ENCODE measurements at places on chromosomes 4 and X.

GRCh38 chr4:19224820-19225219, 1026.9 kb upstream of the SLIT2 start:
- no peak for DNase-seq

DNA sequence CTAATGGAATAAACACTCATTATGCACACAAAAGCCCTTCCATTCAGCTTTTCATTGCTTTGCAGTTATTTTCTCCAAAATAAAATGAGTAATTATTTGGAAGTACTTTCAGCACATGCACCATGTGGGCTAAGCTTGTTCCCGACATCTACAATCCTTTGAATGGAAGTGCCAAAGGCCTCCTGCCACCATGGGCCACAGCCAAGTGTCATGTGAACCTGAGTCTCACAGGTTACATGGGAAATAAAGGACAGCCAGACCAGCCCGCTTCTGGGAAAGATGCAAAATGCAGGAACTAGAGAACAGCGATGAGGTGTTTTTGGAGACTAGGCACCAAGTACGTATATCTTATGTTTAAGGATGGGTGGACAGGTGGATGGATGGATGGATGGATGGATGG, 181.8 kb downstream of the AFF2 start:
- DNase-seq, result no peak

DNA sequence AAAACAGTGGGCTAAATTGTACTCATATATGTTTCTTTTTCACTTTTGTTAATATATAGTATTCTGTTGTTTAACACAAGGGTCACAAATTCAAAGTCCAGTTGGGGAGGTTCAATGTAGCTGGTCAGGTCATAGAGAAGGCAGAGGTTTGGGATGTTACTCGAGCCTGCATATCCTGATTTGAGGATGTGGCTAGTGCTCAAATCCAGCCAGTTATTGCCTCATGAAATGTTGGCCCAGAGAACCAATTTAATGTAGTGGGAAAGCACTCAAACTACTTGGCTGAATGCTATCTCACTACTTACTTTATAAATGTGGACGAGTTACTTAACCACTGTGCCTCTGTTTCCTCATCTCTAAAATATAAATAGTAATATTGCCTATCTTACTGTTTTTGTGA, 12.5 kb downstream of the USO1 start:
- no peak for DNase-seq

DNA sequence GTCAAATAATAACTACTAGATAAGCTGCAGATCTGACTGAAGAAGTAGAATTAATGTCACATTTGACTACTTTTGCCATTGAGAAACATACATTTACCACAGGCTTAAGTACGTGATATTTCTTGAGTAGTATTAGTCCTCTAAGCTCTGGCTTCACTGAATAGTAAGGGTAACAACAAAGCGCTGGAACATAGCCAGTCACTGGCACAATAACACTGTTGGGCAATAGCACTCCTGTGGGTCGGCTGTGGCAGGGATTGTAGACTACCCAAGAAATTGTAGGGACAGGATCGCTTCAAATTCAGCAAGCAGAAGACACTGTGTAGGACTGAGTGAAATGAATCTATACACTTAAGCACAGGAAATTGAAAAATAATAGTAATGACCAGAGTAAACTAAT, 27.1 kb upstream of the IL15 start:
- no peak for DNase-seq

DNA sequence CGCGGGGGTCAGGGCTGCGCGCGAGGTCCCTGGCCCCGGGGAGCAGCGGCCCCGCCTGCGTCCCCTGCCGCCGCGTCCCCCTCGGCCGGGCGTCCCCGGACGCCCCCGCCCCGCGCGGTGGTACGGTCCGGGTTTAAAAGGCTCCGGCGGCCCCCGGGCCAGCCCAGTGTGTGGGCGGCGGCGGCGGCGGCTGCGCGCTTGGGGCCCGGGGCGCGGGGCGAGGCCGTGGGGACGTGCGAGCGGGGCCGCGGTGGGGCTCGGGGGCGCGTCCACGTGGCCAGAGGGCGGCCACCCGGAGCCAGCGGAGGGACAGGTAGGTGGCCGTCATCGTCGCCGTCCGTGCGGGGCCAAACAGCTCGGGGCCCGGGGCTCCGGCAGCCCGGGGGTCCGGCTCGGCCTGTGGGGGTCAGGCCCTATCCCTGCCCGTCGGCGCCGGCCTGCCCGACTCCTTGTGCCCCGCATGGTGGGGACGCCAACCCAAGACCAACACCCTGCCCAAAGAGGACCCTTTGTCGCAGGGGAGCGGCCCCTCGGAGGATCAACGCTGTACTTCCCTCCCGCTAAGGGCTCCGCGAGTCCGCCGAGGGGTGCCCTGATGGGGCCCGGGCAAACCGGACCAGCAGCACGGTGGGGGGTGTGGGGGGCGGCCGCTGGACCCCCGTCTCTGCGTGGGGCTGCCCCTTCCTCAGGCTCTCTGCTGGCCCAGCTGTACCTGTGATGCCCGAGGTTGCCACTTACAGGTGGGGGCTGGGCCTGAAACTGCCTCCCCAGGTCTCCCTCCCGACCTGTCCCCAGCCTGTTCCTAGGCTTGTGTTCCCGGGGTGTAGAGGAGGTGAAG, at the start of gene PLXNA3:
Gene PLXNA3 (plus strand): TSS at position 166 of the 838 bp plus-strand sequence. CDS start 1,903 bp downstream, outside the sequence.
- DNase-seq, result peak; percentile 41

DNA sequence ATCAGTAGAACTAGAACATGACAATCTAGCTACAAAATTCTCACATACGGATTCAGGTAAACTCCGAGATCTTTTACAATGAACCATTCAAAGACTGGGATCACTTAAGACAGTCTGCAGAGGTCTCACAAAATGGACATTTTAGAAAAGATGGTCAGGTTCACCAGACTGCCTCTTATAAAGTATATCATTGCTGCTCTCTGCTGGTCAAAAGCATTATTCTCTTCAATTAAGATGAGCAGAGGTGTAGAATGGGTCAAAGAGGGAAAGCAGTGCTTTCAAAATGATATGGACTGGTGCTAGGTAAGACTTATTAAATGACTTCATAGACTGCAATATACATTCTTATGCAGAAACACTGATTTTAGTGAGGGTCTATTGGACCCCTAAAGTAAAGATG, 434.7 kb downstream of the PACRGL start:
- no peak for DNase-seq

- no peak for DNase-seq
Observed at GRCh38 chr4:88219099-88219498, 60.7 kb upstream of the ABCG2 start.

GRCh38 chrX:97984641-97985040, 1100.9 kb downstream of the RPA4 start:
- no peak for DNase-seq

- no peak for DNase-seq
Observed at GRCh38 chr4:112340023-112340422, 42.9 kb downstream of the ALPK1 start.

DNA sequence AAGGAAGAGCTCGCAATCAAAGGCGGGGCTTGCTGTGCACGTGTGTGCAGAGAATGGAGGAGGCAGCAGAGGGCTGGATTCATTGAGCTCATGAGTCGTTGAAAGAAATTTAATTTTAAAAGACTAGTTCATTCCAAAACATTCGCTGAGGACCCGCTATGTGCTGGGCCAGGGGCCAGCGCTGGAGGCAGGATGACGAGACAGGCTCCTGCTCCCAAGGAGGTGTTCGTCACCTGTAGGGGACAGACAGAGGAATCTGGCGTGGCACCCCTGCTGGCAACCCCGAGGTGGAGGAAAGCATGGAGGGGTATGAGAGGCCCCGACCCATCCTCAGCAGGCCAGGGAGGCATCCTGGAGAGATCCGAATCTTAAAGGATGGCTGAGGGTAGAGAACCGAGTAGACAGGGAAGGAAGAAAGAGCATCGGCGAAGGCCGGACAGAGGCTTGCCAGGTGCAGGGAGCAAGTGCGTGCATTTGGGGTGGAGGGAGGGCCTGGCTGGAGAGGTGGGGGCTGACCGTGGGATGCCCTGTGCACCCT, 96.4 kb downstream of the CPZ start:
- DNase-seq, result no peak

DNA sequence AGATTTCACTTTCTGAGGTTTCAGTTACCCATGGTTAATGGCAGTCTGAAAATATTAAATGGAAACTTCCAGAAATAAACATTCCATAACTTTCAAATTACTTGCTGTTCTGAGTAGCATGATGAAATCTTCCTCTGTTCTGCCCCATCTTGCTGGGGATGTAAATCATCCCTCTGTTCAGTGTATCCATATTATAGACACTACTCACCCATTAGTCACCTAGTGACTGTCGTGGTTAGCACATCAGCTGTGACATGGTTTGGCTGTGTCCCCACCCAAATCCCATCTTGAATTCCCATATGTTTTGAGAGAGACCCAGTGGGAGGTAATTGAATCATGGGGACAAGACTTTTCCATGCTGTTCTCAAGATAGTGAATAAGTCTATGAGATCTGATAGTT, 125.5 kb upstream of the GIMD1 start:
- no peak for DNase-seq

GRCh38 chrX:11381464-11381863, 88.3 kb downstream of the AMELX start:
- DNase-seq, result no peak

DNA sequence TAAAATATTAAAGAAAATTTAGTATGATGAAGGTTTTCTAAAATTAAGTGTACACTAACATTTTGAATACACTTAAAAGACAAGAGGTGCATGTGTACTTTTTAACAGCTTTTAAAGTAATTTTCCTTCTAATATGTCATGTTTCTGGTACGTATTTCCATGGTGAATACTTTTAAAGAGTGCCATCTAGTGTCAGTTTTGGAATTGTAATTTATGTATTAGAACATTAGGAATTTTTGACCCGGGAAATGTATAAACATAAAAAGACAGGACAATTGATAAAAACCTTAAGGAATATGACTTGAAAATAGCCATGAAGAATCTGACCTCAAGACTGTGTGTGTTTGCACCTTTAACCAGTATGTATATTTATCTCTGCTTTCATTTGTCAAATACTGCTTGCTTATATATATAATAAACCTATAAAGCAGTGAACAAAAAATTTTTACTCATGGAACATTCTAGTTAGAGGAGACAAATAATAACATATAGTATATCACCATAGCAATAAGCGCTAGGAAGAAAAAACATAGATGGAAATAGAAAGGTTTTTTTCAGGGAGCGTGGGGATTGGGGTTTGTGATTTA, 7.2 kb downstream of the GSTCD start:
- DNase-seq, result no peak

DNA sequence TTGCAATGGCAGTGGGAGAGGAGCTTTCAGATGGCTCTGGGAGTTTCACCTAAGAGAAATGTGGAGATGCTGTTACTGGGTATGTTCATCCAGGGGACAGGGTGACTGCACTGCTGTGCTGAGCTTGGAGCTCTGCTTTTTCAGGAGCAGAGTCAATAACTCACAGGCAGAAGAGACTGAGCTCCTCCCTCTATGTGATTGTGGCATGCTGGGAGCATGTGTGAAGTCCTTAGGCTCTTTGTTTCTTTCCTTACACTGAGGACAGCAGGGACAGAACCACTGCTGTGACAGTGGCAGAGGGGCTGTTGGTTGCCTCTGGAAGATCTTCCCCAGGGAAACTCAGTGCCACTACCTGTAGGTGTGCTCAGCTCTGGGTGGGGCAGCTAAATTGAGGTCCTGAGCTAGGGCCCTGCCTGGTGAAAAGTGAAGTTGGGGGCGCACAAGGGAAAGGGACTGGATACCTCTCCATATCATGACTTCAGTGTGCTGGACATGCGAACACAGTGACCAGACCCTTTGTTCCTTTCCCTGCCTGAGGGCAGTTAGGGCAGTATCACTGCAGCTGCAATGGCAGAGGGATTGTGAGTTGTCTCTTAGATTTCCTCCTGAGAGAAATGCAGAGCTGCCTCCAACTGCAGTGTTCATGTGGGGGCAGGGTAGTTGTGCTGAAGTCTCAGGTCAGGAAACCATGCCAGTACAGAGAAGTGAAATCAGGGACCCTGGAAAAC, 156.7 kb downstream of the TENT5D start:
- no peak for DNase-seq

- DNase-seq, result no peak
Observed at GRCh38 chr4:141254326-141254725, 33.6 kb downstream of the ZNF330 start.

GRCh38 chr4:118265312-118266144, 87.3 kb downstream of the PRSS12 start:
- no peak for DNase-seq

- no peak for DNase-seq
Observed at GRCh38 chrX:78327370-78328086, at the start of gene CYSLTR1. Gene CYSLTR1 (minus strand): TSS chrX:78327611. CDS start chrX:78273746, 53,865 bp downstream.

GRCh38 chrX:25003066-25003849, 12.5 kb downstream of the ARX start:
- no peak for DNase-seq

DNA sequence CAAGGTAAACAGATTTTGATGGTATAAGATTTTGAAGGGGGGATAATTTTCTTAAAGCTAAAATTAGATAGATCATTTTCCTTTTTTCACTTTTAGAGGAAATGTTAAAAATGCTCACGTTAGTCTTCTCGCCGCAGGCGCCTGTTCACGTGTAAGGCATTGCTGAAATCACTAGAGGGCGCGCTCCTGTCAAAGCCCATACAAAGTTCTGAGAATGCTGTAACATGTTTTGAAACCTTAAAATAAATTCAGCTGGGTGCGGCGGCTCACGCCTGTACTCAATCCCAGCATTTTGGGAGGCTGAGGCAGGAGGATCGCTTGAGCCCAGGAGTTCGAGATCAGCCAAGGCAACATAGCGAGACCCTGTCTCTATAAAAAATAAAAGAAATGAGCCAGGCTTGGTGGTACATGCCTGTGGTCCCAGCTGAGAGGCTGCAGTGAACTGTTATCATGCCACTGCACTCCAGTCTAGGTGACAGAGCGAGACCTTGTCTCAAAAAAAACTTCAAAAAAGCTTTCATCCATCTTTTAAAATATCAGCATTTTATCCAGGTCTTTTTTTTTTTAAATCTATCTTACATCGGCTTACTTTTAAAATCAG, 138.0 kb downstream of the RBMX2 start:
- DNase-seq, result no peak

GRCh38 chr4:59855630-59856352, 1344.3 kb upstream of the ADGRL3 start:
- DNase-seq, result no peak

- no peak for DNase-seq
Observed at GRCh38 chr4:102047616-102048015, 257.1 kb downstream of the BANK1 start.
